ELR (cell line): ENCODE measurements at places on chromosomes 3 and 15.

GRCh38 chr3:127374086-127375010 lies 86.5 kb upstream of the PRR20G start:
- DNase-seq: peak; percentile 33

DNA sequence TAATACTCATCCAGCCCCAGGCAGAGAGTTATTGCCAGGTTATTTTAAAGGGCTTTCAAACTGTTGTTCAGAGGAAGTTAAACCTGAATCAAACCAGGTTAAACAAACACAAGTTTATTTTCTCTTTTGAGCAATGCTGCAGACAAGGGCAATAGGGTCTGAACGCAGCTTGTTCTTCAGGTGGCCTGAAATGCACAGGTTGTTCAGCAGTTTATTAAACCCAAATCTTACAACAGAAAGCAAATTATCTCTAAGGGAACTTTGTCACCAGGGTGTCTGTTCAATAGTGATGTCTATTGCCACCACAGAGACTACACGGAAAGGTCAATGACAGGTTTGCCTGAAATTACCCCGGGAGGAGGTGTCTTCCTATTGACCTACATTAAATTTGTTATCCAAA lies 134.0 kb downstream of the IL5RA start:
- DNase-seq: no peak

DNA sequence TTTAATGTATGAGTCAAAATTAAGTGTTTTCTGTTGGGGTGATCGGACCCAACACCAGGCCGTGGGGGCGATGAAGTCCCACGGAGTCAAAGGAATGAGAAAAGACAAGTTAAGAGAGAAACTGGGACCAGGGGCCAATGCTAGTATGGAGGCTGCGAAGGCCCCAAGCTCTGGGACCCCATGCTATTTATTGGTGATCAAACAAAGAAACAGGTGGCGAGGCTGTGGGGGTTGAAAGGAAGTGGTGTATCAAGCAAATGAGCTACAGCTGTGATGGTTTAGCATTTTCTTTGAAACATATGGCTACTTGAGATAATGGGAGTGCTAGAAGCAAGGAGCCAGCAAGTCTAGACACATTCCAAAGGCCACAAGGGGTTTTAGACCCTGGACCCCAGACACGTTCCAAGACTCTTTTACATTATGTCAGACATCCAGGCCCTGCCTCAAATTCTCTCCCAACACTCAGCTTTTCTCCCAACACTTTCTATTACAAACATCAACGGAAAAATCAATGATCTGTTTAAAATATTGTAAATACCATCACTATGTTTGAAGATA lies 56.0 kb upstream of the SNRPN start:
- no peak for DNase-seq

GRCh38 chr3:144810160-144810559 lies 838.5 kb downstream of the DIPK2A start:
- DNase-seq: no peak

GRCh38 chr15:36371509-36371908 lies 207.9 kb upstream of the CDIN1 start:
- peak; percentile 76 for DNase-seq

GRCh38 chr3:163048881-163049280 lies 1552.3 kb downstream of the OTOL1 start:
- DNase-seq: no peak

GRCh38 chr3:114033721-114034120 lies 22.6 kb downstream of the CCDC191 start:
- no peak for DNase-seq

- DNase-seq: no peak
Measured at GRCh38 chr3:134361162-134361835, 12.9 kb downstream of the AMOTL2 start.

GRCh38 chr3:148265841-148266240 lies 431.9 kb upstream of the AGTR1 start:
- no peak for DNase-seq
